ENCODE measurements at places on chromosomes 7 and 10.

- DNase-seq: no peak
Measured at GRCh38 chr10:30625080-30625479, 4.5 kb downstream of the LYZL2 start.

DNA sequence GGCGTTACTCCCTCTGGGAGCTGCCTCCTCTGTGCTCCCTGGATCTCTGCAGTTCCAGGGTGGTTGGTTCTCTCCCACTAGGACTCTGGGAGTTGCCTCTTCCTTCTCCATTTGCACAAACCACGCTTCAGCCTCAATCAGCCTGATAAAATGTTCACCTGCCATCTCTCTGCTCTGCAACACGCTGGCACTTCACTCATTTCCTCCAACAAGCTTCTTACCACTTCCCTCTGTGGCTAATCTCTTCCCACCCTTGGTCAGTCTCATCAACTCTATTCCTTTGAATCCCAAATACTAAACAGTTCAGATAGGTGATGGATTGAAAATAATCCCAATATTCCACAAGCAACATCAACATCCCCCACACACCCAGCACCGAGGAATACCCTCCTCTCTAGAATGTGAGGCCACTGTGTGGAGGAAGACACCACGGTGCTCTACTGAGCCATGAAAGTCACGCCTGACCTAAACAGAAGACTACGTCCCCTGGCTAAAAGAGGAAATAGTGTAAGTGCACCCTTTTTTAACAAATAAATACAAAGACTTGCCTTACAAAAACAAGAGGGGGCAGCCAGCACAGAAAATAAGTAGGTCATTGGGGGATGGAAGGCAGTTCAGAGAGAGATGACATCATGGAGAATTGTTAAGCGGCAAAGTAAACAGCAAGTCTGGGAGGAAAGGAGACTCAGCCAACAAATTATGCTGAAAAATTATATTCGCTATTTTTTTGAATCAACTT is 1.9 kb upstream of the FAM170B start:
- no peak for DNase-seq

DNA sequence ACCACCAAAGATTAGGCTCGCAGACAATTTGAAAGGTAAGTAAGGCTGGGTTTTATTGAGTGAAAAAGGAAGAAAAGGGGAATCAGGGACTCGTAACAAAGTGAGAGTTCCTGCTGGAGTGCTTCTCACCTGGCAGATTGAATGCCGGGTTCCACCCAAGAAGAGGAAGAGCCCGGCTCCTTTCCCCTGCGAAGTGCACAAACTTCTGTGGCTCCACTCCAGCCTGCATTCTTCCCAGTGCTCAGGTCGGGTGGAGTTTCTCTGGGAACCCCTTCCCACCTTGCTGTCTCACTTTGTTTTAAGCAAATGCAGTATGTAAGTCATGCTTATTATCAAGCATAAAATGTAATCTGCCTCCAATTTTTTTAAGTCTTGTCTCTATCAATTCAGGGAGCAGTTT is 87.1 kb upstream of the TMEM106B start:
- DNase-seq: no peak

DNA sequence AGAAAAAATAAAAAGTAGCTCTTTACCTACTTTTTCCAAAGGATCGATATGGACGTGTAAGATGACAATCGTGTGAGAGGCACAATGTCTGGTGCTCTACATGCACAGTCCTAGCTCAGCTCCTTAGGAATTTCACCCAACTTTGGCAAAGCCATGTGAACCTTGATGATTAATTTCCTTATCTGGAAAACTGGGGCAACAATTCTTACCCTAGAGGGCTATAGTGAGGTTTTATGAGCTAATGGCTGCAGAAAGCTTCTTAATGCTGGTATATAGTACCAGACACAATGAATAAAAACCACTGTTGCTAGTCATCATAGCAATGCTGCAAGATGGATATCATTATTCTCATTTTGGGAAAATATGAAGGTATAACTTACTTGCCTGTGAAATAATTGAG is 202.7 kb downstream of the PARD3 start:
- DNase-seq: no peak

GRCh38 chr10:69226919-69227450 is 6.9 kb downstream of the HKDC1 start:
- no peak for DNase-seq

DNA sequence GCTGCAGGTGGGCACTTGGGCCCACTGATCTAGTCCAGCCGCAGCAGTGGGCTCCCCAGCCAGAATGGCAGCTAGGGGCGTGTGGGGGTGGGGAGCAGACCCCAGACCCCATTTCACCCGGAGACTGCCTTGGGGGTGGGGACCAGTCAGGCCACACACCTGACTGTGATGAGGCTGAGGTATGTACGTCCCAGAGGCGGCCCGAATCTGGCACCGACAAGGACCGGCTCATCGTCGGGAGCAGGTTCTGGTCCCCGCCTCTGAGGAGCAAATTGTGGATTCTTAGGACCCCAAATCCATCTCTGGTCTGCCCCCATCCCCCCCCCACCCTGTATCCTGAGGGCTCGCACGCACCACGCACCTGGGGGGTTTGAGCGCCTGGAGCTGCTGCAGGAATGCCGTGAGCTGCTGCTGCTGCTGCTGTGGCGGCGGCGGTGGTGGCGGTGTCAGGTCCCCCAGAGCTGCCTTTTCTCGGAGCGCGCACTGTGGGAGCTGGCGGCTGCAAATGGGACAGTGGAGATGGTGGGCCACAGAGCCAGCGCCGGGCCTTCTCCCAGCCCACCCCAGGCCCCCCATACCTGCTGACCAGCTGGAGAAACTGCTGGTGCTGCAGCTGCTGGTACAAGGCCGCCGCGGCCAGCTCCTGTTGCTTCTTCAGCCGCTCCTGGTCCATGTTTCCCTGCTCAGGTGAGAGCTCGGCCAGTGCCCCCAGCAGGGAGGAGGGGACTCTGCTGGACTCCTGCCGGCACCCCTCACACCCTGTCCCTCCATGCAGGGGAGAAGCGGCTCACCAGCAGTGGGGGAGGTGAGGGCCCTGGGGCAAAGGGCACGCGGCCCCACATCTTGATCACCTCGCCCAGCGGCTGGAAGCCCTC is 10.2 kb downstream of the GIGYF1 start:
- no peak for DNase-seq

- peak; percentile 44 for DNase-seq
Measured at GRCh38 chr10:1240341-1240775, 184.2 kb downstream of the WDR37 start.

DNA sequence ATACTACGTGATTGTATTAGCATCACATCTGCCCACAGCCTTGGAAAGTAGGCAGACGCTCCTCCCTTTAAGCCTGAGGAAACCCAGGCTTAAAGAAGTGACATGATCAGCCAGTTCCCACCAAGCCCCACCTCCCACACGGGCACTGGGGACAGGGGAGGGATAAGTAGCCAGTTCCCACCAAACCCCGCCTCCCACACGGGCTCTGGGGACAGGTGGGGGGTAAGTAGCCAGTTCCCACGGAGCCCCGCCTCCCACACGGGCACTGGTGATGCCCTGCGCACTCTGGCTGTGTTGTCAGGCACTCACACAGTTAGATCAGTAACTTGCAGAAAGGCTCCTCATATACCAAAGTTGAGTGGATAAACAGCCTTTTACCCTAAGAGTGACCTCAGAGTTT is 606.8 kb downstream of the PTPRN2 start:
- DNase-seq: peak; percentile 41

GRCh38 chr7:96657347-96658021 is 52.2 kb downstream of the SEM1 start:
- DNase-seq: no peak

- DNase-seq: no peak
Measured at GRCh38 chr10:128525936-128526335, 399.7 kb upstream of the MKI67 start.

DNA sequence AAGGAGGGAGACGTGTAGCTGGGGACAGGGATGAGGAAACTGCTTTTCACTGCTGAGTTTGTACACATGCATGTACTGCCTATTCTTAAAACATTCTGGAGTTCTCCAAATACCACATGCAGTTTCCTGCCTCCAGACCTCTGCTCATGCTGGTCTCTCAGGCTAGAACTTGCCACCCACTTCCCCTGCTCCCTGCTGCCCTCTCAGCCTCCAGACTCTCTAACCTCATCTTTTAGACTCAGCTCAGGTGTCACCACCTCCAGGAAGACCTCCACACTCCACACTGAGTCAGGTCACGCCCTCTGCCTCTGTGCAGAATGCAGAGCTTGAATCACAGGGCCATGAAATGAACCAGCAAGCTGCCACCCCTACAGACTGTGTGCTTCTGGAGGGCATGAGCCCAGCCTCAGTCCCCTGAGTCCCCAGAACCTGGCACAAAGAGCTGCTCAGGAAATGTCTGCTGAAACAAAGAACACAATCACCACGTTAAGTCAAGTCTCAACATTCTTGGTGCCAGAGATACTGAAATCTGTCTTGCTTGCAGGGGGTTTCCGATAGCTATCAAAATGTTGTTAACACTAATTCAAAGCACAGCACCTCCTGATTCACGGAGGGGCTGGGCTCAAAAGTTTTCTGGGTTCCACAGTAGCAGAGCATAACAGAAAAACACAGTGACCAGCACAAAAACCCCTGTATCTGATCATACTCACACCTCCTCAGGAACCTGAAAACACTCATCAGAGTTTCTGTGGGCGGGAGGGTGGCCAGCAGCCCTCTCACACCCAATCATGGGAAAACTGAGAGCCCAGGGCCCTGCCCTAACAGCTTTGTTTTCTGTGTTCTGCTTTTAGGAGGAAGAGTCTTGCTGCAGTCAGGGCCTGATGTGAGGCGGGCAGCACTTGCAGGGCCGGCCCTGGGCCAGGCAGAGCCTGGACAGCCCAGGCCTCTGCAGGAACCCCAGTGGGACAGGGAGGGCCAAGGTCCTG is 21.1 kb downstream of the FAM53B start:
- DNase-seq: no peak

- DNase-seq: no peak
Measured at GRCh38 chr10:128537834-128538330, 411.7 kb upstream of the MKI67 start.

DNA sequence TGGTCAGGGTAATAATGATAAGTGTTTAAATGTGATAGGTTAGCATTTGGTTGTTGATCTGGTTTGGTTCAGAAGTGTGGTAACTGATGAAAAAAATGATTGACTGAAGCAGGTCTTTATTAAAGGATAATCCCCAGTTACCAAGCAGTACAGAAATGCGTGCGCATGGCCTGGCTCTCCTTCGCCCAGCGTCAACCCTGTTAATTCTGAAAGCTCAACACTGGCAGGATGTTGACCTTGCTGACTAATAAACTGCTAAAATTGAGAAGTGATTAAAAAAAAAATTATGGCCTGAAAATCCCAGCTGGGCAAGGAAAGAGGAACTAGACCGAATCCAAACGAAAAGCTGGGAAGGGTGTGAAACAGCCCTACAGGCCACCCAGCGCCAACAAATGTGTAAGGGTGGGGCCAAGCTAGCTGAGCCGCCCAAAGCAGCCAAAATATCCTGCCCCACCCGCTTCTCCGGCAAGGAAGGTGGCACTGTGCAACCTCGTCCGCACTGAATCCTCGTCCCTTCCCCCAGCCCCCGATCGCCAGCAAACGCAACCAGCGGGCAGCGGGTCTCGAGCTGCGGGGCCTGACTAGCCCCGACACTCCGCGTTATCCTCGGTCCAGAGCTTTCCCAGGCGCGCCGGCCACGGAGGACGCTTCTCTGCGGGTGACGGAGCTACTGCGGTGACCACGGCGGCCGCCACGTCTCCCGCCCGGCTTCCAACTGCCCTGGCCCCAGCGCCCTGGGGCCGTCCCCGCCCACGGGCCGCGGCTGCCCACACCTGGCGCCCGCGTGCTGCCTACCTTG is 561 bp downstream of the SHTN1 start:
- peak; percentile 79 for DNase-seq

DNA sequence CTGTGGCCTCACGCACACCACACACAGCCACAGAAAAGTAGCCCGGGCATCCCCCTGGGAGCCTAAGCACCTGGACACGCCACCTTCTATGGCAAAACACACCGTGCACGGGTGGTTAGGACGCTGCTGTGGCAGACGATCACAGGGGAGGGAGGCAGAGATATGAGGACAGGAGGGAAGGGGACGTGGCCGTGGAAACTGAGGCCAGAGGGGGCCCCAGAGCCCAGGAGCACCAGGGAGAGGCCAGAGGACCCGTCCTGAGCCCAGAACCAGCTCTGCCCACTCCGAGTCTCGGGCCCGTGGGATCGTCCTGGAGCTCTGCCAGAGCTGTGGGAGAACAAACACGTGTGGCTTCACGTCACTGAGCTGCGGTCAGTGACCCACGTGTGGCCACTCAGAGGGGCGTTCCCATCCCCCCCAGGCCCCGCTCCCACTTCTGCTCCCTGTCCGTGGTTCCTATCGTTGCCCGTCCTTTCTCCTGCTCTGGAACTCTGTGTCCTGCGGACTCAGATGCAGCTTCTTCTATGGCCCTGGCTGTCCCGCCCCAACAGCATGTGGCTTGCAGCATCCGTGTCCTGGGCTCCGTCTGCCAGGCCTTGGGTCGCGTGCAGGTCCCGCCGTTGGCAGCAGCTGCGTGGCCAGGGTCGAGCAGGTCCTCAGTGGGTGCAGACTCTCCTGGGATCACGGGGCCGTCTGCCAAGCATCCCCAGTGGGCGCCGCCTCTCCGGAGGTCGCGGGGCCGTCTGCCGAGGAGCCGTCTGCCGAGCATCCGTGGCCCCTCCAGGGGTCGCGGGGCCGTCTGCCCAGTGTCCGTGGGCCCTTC is 31.0 kb downstream of the GET4 start:
- DNase-seq: peak; percentile 60

- no peak for DNase-seq
Measured at GRCh38 chr10:33113466-33113865, 155.4 kb upstream of the ITGB1 start.

GRCh38 chr7:26950889-26951288 is 86.5 kb upstream of the SKAP2 start:
- no peak for DNase-seq

- DNase-seq: no peak
Measured at GRCh38 chr10:21985541-21985940, 18.0 kb downstream of the DNAJC1 start.

DNA sequence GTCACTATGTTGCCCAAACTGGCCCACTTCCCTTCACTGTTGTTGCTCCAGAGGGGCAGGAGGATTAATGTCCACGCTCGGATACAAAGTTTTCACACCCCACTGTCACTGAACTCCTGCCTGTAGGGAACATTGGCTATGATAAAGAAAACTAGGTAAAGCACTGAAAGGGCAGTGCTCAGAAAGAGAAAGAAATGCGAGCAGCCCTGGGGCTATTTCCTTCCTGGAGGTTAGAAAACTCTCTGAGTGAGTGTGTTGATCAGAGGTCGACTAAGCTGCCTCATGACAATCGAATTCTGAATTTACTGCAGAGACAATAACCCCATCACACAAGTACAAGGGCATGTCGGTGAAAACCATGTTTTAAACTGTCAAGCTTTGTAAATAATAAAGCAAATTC is 227.2 kb upstream of the PITRM1 start:
- DNase-seq: no peak

- DNase-seq: peak; percentile 16
Measured at GRCh38 chr10:70528741-70529362, 50.3 kb downstream of the PALD1 start.

DNA sequence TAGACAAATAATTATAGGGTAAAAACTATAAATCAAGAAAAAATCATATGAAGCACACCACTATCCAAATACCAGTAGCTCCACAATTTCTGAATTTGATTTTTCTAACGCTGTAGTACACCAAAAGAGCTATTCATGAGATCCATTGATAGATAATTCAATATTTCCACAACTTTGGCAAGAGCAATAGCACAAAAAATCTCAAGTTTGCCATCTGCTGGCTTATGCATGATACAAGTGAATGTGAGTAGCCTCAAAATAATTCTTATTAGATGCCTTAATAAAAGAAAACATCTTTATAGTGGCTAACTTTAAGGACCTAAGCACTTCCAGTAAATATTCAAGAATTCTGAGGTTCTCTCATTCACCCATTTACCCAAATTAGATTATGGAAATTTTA is 2.2 kb upstream of the TMEM196 start:
- DNase-seq: no peak

Measured in body of pancreas (tissue), 4 donors.